Stimulated activated memory B cell treated with anti-CD40 and anti-IgM and Interleukin-4, amounts not matched to agents 10 μg/mL and 1 μg/mL and 100 μg/mL, for 72 hours (primary cell): ENCODE measurements at places on chromosomes 4 and X.

- peaks cover 19% of the 10 kb centered on the region for H3K4me1 ChIP-seq
- no peaks in the 10 kb centered on the region for H3K36me3 ChIP-seq
These were observed 901 bp downstream of the JADE1 start for GRCh38 chr4:128810331-128810870.

DNA sequence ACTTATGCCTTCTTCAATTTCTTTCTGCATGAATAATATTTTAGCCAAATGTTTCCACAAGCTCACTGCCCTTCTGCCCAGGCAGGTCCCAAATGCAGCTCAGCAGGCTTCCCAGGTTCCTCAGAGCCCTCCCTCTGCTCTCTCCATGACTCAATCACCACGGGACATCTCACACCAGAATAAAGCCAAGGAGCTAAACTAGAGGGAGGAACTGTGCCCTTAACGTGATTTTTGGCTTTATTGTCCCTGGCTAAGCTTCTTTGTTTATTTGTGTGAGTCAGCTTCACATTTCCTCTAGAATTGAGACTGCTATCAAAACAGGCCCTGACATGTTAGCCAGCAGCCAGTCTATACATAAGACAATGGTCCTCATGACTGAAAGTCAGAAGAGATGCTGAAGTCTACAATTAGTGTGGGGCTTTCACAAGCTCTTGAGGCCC, 186.4 kb upstream of the GALNT7 start:
- H3K36me3 ChIP-seq = no peaks in the 10 kb centered on the region
- no peak overlapping the region for H3K27ac ChIP-seq
- no peak for ATAC-seq
- peaks cover 23% of the 10 kb centered on the region for H3K27me3 ChIP-seq
- H3K4me1 ChIP-seq = no peaks in the 10 kb centered on the region

DNA sequence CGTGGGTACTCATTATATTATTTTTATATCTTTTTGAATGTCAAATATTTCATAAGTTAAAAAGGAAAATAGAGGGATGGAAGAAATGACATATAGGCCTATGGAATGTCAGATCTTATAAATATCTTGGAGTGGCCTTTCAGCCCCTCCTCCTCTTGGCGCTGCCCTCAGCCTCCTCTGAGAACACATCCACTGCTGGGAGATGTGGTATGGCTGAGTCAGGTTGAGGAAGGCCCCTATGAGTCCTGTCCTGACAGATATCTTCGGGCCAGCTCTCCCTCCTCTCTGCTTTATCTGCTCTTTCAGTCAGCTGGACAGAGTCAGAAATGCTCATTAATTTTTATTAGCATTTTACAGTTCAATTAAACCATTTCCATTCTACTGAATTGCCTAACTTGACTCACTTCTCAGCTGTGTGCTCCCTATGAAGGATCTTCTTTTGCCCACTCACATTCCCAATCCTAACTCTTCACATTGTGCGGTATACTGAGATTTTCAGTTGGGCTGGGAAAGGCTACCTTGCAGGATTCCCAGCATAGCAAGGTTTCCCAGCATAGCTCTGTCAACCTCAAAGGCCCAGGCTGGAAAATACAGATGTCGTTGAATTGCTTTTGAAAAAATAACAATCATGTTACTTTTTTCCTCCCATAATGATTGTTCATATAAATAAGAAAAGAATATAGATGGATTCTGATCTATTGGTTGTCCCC, 128.0 kb downstream of the ARHGEF9 start:
- H3K36me3 ChIP-seq = peaks cover 60% of the 10 kb centered on the region
- H3K4me3 ChIP-seq = no peak overlapping the region
- no peak overlapping the region for H3K27ac ChIP-seq

DNA sequence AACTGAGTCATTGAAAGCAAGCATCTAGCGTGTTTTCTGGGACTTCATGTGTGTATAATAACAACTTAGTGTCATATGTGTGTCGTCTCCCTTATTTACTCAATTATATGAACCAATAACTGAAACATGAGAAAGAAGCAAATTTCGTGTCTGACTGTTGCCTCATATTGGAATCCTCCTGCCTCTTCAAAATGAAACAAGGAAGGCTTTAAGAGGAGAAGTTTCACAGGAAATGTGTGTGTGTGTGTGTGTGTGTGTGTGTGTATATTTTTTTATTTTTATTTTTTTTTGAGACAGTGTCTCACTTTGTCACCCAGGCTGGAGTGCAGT, 145.8 kb upstream of the SFRP2 start:
- no peak overlapping the region for H3K4me3 ChIP-seq
- H3K36me3 ChIP-seq = no peaks in the 10 kb centered on the region
- no peak for ATAC-seq
- no peaks in the 10 kb centered on the region for H3K4me1 ChIP-seq
- H3K27me3 ChIP-seq = peaks cover 16% of the 10 kb centered on the region

GRCh38 chrX:48540028-48540375, 488 bp downstream of the TBC1D25 start:
- H3K27ac ChIP-seq = peak overlapping the region; percentile 87
- no peaks in the 10 kb centered on the region for H3K27me3 ChIP-seq
- peak overlapping the region; percentile 92 for H3K4me3 ChIP-seq
- peaks cover 6% of the 10 kb centered on the region for H3K36me3 ChIP-seq
- peaks cover 20% of the 10 kb centered on the region for H3K4me1 ChIP-seq

- H3K4me3 ChIP-seq = no peak overlapping the region
- H3K27ac ChIP-seq = no peak overlapping the region
- no peaks in the 10 kb centered on the region for H3K36me3 ChIP-seq
- no peak for ATAC-seq
- no peaks in the 10 kb centered on the region for H3K4me1 ChIP-seq
These were observed 9.5 kb downstream of the HPGDS start for GRCh38 chr4:94332983-94333590.

GRCh38 chrX:98501426-98501825, 1617.7 kb downstream of the RPA4 start:
- no peaks in the 10 kb centered on the region for H3K4me1 ChIP-seq
- H3K27me3 ChIP-seq = no peaks in the 10 kb centered on the region
- H3K36me3 ChIP-seq = no peaks in the 10 kb centered on the region
- ATAC-seq = no peak
- no peak overlapping the region for H3K4me3 ChIP-seq

DNA sequence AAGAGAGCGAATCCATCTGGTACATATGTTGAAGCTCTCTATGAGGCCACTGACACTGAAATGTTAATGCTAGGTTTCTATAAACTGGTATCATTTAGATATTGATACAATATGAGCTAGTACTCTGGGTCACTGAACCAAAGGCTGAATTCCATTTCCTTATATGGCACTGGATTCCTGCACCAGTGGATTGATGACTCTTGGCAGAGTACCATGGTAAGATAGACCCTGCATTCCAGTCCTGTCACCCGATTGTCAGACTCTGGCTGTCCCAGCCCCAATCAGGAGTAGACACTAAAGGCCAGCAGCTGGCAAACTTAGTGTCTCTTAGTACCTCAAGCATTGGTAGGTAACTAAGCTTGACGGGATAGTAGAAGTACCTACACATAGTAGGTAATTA, 44.0 kb upstream of the EOLA2 start:
- H3K27ac ChIP-seq = no peak overlapping the region
- H3K4me3 ChIP-seq = no peak overlapping the region
- H3K4me1 ChIP-seq = peaks cover 3% of the 10 kb centered on the region
- H3K36me3 ChIP-seq = no peaks in the 10 kb centered on the region
